ENCODE measurements at places on chromosomes 12 and 14. TPM values are rescaled to one million over a fixed set of nuclear protein-coding genes. Genes with fewer than 3 reads are reported as not detected.

Gene RFX4
- total RNA-seq: not detected

Gene C12orf50
- total RNA-seq: not detected

Gene GXYLT1
- 5.1 TPM for total RNA-seq

Gene WNT1
- not detected for total RNA-seq

Gene NEUROD4
- total RNA-seq: not detected

Gene KLHL33
- total RNA-seq: 0.17 TPM

Gene PLEK2
- 57.2 TPM for total RNA-seq

Gene LPAR5
- 4.3 TPM for total RNA-seq

Measured in PC-3 (cell line).